Coronary artery (tissue), 2 donors: ENCODE measurements at places on chromosomes 1 and 21.

- DNase-seq: no peak
Measured at GRCh38 chr1:197444755-197445154, 176.7 kb downstream of the CRB1 start.

GRCh38 chr1:53326088-53326597 lies 1.7 kb downstream of the LRP8 start:
- peak; percentile 94 for DNase-seq

- peak; percentile 74 for DNase-seq
Measured at GRCh38 chr1:155184835-155185782, 11.5 kb downstream of the TRIM46 start.

DNA sequence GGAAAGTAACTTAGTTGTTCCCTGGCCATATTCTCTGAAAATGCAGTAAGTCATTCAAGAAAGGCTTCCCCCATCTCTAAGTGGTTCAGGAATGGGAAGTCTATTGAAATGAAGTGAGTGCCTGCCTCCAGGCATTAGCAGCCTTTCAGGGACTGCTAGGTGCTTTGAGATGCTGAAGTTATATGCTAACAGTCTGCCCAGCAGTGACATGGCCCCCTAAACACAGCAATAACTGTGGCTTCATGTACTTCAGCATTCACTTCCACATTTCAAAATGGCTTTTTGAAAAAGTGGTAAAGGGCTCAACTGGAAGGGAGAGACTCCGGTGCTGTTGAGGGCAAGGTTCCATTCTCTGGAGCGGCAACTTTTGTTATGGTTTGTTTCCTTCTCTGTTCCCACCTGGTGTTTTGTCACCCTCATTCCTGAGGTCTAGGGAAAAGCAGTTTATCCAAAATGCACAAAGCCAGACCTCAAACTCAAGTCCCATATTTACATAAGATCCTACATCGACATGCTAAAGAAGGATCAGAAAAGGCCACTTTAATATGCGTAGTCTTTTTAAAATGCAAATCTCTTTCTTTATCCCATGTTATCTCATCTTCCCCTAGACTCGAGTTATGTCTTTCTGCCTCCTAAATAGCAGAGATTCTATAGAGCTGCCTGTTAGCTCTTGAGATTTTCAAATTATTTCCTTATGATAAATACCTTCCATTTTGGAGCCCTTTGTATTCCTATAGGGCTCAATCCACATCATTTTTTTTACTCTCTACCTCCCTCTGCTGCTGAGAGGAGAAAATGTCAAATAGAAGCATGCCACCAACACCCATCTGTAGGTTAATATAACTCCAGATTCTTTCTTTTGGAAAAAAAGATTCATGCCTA lies 34.2 kb upstream of the LRRC8C start:
- no peak for DNase-seq

DNA sequence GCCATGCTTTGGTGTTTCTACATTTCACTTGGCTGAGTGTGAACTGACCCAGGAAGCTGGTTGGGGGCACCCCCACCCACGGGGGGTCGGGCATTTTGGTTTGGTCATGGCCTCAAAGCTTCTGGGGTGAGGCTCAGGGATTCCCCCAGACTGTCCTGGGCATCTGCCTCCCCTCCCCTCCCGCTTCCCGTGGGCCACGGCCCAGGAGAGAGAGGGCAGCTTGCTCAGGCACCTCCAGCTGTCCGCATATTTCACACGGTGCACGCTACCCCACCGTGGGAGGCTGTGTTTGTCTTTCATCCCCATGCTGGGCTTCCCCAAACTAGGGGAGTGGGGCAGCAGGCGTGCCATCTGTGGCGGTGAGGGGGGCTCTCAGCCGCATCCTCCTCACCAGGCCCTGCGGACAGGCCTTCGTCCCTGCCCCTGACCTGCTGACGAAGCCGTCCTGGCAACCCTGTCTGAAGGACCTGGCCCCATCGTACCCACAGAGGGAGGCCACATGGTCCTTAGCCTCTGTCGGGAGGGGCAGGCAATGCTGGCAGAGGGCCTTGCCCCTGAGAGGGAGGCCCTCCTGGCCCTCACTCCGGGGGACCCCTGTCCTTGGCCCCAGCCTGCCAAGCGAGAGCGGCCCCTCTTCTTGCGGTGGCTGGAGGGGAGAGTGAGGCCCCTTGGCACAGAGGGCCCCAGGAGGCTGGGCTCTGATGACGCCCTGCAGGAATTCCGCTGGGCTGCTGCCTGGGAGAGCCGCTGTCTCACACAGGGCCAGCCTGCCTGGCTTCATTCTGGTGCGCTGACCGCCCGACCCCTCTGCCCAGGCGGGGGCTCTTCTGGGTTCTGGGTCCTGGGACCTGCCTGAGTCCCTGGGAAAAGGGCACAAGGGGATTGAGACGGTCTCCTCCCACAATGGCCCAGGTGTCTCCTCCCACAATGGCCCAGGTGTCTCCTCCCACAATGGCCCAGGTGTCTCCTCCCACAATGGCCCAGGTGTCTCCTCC lies 22.1 kb downstream of the TP73 start:
- DNase-seq: no peak

GRCh38 chr1:193283016-193283415 lies 96.6 kb upstream of the B3GALT2 start:
- no peak for DNase-seq

DNA sequence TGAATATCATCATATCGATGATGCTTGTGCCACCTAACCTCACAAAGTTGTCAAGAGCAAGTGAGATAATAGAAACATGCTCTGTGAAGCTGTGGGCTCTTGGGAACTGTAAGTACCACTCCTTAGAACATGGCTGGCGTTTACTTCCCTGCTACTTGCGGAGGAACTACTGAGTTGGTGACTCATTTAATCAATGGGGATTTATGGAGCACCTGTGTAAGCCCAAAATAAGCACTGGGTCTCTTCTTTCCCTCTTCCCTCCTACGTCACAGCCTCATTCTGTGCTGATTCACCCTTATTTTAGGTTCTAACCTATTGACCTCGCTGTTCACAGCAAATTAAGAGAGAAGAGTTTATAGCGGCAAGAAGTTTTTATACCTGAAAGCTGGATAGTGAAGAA lies 52.9 kb downstream of the PRDM2 start:
- DNase-seq: no peak

GRCh38 chr1:244603498-244603897 lies 49.4 kb upstream of the DESI2 start:
- DNase-seq: no peak

- no peak for DNase-seq
Measured at GRCh38 chr1:192983349-192983980, 75.7 kb downstream of the UCHL5 start.

DNA sequence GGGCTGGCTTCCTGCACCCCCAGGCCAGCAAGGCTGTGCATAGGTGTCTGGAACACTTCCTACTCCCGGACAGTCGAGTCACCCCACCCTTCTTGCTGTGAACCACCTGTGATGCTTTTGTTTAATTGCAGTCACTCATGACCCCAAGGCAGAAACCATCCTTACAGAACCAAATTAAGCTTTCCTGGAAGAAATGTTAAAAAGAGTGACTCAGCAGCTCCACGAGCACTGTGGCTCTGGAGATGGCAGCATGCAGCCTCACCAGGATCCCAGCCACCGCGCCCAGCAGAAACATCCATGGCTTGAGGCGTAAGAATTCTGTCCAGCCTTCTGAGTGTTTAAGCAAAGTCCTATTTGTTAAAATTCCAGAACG lies 28.8 kb downstream of the SNAP47 start:
- no peak for DNase-seq

DNA sequence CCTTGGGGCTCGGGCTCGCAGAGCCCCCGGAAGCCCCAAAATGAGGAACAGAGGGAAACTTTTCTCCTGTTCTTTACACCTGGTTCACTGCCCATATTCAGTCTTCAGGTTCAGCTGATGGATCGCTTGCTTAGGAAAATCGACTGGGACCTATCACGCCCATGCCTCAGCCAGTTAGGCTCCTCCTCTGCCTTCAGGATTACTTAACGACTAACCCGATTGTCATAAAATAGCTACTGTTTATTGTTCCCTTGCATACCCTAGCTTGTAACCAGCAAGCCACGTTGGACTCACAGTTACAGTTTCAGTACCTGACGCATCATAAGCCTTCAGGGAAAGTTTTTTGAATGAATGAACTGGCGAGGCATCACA lies 692 bp downstream of the TARDBP start:
- DNase-seq: no peak

DNA sequence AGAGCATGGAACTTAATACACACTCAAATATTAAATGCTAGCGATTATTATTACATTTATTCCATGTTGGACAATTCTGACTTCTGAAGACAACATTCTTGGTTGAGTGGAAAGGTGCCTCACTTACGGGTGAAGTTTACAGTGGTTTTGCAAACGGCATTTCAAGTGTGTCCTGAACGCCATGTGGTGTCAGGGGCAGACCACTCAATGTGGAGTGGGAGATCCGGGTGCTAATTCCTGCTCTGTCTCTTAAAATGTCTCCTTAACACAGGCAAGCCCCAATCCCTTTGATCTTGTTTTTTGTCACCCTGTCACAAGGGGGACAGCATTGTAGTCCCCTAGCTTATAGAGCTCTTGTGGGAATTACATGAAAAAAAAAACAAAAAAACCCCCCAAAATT lies 5.6 kb upstream of the TDRD10 start:
- DNase-seq: no peak

DNA sequence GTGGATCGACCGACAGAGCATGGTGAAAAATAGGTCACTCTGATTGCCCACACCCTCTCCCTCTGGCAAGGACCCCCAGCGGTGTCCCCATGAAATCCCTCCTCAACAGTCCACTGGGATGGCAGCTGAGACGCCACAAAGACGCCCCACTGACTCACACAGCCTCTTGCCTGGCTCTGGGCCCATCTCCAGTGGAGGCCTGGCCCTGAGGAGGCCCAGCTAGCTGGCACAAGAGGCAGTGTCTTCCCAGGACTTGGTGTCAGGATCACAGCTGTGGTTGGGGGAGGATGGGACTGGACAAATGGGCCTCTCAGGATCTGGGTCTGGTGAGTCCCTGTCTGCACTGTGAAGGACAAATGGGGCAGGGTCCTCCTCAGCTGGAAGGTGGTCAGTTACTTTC lies 4.6 kb downstream of the ALX3 start:
- DNase-seq: no peak

DNA sequence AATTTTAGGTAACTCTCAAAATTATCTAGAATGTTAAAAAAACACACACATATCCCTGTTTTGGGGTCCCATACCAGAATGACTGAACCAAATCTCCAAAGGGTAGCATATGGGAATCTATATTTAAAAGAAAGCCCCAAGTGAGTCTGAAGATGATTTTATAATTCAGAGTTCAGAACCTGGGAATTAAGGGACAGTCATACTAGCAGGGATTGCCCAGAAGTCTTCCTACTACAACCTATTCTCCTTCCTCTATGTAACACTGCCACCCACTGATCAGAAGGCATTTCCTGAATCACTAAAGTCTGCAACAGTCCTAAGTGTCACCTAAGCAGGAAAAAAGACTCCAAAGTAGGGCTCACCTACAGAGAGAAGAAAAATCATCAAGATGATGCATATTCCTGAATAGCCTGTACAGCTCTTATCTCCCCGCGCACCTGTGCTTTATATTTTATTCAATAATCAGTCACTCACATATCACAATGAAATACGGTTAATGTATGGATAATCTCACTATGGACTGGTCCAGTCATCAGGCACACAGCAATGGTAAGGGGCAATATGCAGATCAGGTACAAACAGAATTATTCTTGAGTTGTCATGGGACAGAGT lies 4.9 kb downstream of the RGS1 start:
- no peak for DNase-seq

GRCh38 chr1:28971980-28972771 lies 57.8 kb downstream of the EPB41 start:
- DNase-seq: no peak

DNA sequence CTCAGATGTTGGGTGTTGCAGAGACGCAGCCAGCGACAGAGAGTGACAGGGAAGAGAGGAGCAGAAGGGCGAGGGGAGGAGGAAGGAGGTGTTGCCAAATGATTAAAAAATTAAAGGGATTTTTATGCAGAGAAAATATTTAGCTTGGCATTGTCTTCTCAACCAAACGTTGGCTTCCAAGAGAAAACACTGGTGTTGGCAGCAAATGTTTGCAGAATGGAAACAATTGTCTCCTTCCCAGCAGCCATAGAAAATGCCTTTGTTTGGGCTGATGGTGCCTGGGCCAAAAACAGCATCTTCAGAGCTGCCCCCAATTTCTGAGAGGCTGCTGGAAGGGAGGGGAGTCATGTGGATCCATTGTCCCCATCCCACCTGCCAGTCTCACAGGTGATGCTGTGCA lies 29.7 kb upstream of the GRIK3 start:
- DNase-seq: no peak

GRCh38 chr1:154943649-154944400 lies 7.3 kb upstream of the PMVK start:
- DNase-seq: no peak

DNA sequence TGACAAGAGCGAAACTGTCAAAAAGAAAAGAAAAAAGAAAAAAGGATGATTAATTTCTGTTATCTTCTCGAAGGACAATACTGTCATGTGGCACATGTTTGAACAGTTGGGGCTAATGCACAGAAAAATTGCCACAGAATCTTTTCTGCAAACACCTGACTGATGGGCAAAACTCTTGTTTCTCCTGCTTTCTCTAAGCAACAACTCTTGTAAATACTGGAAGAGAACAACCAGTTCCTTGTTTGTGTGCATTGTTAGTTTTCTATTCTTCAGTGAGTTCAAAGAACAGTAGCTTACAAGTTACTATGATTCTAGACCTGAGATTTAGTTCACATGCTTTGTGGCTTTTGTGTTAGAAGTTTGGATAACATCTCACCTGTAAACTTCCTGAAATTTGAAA lies 60.7 kb downstream of the CDC14A start:
- DNase-seq: no peak

DNA sequence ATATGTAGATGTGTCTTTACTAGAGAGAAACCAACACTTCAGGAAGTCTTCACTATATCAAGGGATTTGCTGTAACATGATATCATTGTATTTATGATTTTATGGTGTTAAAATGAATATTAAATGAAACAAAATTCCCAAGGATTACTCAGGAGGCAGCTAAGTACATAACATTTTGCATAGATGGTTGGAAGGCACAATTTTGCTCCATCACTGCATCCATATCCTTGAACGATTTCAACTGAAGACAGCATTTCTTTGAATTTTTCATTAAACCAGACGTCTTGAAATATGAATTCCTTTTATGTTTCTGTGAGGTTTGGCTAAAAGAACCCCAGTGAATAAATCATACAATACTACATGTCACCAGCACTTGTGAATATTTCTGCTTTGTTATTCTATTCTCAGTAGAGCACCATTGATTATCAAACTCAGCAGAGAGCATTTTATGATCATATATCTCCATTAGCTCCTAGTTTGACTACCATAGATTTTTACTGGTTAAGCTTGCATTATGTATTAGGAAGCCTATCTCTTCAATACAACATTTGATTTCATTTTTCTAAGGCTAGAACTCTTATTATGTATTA lies 37.3 kb downstream of the SPATA17 start:
- no peak for DNase-seq

- no peak for DNase-seq
Measured at GRCh38 chr1:181023265-181024057, 791 bp upstream of the STX6 start.

GRCh38 chr1:41241749-41242341 lies at the start of gene SCMH1:
Gene SCMH1, minus strand, starts transcription at chr1:41242306. Its CDS starts 56,173 bp downstream, at chr1:41186133.
- no peak for DNase-seq
